ENCODE measurements at places on chromosomes 5 and 9.

DNA sequence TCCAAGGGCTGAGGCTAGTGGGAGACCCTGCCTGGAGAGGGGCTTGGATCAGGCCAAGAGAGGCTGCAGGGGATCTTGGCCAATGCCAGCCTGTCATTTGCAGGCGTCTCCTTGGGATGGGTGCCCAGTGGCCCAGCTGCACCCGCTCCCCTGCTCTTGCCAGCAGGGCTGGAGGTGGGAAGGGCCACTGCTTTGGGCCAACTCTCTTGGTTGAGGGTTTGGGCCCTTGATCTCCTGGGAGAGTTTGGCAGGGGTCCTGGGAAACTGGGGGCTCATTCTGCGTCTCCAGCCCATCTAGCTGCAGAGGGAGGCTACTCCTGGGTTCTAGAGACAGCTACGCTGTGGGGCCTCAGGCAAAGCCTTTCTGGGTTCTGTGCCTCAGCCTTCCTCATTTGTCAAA, 10.5 kb downstream of the PSD2 start:
- DNase-seq: no peak

GRCh38 chr9:109381011-109381729, 60.3 kb upstream of the EPB41L4B start:
- no peak for DNase-seq

DNA sequence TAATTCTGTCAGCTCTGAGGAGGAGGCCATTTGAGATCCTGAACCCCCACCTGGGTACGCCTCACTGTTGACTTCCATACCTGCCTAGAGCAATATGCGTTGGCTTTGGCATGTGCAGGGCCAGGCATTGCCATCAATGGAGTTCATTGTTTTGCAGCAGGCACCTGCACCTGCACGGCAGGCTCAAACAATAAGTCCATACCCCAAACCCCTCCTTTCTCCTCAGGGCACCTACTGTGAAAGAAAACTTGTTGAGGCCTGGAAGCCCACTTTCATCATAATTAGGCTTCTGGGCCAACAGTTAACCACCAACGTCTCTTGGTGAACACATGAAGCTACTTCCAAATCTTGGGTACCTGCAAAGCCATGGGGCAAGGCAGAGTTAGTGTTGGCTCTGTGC, 238.7 kb downstream of the NFIB start:
- no peak for DNase-seq

GRCh38 chr9:110191615-110192014, 16.3 kb downstream of the C9orf152 start:
- DNase-seq: no peak

DNA sequence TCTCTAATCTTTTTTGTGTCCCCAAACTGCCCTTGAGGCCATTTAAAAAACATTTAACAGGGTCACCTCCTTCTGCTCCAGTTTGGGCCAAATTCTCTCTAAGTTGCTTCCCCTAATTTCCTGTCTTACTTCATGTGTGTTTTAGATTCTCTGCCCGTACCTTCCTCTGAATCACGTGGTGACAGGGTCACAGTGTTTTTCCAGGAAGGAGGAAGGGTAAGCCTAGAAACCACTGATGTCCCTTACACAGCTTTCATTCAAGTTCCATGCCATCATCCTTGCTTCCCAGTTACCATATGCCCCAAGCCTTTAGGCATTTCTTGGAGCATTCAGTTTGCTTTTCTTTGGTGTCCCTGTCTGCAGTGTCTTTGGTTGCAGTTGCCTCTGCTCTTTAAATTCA, 42.4 kb upstream of the MACIR start:
- no peak for DNase-seq

- no peak for DNase-seq
These were observed 548.4 kb upstream of the ZNF608 start for GRCh38 chr5:125294844-125295243.

DNA sequence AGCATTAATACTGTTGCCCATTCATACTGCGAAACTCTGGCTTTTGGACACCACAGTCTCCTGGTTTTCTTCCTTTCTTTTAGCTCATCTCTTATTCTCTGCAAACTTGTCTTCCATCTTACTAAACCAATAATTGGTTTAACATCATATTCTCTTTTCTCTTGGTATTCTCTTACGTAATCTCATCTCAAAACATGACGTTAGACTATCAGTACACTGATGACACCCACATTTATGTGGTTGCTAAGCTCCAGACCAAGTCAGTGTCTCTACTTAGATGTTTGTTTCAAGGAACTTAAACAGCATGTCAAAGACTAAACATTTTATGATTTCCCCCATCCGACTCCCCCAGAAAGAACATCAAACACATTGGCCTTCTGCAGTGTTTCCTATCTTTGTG, 2.1 kb downstream of the PRRC1 start:
- no peak for DNase-seq

Measured in activated T-helper 9 cell treated with anti-CD3 and anti-CD28 coated beads, Interleukin-2, amount 50 U/mL, for 16 hours (primary cell).